ENCODE measurements at places on chromosomes 1 and 21. TPM values are rescaled to one million over a fixed set of nuclear protein-coding genes. Genes with fewer than 3 reads are reported as not detected.

HSD3B1 gene
- not detected for total RNA-seq

FAM151A gene
- not detected for total RNA-seq

USF1 gene
- 95.7 TPM for total RNA-seq

TPTE gene
- total RNA-seq, result not detected

FCRL1 gene
- total RNA-seq, result 4.9 TPM

PCSK9 gene
- total RNA-seq, result 0.38 TPM

PDC gene
- total RNA-seq, result not detected

GSTM3 gene
- 17.1 TPM for total RNA-seq

CITED4 gene
- total RNA-seq, result 37.0 TPM

CRNN gene
- total RNA-seq, result not detected

PTGS2 gene
- total RNA-seq, result not detected

LHX8 gene
- not detected for total RNA-seq

TMEM59 gene
- total RNA-seq, result 188 TPM

PDPN gene
- not detected for total RNA-seq

MSH4 gene
- total RNA-seq, result 0.41 TPM

SLC6A17 gene
- not detected for total RNA-seq

FCRL2 gene
- total RNA-seq, result 1.6 TPM

ADCY10 gene
- total RNA-seq, result 0.06 TPM

- DNase-seq, result no peak
These were observed 368.9 kb downstream of the SEC16B start for GRCh38 chr1:177600936-177601335.

DNA sequence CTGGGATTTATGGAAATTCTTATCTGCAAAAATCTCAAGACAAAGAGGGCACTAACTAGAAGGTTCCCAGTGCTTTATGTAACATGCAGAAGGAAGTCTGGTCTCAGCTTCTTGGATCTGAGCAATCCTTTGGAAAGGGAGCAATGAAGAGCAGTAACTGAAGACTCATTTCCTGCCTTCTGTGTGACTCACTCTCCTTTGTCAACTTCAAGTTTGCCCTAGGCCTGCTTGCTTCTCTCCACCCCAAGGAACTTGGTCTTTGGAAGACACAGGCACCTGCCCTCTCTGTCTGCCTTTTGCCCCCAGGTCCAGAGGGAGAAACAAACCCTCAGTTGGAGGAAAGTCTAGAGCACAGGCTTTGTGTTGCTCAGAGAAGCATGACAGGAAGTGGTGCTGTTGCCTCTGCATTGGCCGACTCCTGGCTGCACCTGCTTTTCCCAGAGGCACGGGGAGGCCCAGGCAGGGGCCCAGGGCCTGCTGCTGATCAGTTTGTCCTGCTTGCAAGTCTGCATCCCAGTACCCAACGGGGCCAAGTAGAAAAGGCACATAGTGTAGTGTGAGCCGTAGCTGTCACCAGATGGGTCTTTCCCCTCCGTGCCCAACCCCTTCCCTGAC, 137.2 kb downstream of the DHRS3 start:
- peak; percentile 23 for DNase-seq

DNA sequence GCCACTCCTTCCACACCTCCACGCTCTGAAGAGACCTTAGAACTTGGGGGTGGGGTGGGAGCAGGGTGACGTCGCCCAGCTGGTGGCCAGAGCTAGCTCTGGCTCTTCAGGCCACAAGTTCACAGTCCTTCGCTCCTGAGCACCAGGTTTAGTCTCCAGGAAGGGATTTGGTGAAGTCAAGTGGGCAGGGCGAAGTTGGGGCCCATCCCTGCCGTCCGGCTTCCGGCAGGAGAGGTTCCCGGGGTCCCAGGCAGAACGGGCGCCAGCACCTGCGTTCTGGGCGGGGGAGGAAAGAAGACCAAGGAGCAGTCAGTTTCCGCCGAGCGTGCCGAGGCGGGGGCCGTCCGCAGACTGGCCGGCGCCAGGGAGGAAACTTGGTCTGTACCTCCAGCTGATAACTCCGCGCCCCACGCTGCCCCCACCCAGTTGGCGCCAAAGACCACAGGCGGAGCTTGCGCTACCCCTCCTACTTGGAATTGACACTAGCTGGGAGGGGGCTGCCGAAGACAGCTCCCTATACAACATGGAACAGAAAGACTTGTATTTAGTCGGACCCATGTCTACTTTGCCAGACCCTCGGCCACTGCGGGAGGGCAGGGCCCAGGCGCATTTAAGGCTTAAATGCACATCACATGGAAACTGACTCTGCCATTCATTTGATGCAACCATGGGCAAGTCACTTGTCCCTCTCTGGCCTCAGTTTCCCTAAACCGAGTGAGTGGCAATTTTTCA, 995 bp downstream of the ID3 start:
- no peak for DNase-seq

DNA sequence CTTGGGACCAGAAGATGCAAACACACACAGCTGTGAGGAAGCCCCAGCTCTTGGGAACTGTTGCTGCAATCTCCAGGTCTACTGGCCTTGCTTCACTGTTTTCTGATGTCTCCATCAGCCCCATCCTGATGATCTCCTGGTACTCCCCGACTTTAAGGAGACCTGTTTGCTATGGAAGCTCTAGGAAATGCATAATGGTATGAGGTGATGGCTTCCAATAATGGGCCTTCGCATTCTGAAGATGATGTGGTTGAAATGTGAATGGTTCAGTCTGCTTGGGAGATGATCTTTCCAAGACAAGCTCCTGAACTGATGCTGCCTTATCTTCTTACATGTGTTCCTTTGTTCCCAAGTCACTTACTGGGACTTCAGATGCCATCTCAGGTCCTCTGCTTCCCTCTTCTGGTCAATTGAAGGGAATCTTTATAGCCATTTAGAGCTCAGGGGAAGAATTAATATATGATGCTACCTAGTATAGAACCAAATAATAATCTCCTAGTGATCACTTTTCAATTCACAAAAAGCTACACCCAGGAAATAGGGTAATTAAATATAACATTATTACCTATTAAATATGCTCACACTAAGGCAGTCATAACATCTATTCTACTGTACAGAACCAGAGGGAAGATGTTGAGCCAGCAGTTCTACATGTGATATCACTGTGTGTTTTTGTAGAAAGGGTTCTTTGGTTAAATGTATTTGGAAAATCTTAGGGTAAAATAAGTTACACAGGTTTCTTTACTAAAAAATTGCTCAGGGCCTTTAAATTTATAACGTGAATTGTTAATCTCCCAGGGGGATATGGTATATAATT, 73.9 kb upstream of the VTCN1 start:
- no peak for DNase-seq

DNA sequence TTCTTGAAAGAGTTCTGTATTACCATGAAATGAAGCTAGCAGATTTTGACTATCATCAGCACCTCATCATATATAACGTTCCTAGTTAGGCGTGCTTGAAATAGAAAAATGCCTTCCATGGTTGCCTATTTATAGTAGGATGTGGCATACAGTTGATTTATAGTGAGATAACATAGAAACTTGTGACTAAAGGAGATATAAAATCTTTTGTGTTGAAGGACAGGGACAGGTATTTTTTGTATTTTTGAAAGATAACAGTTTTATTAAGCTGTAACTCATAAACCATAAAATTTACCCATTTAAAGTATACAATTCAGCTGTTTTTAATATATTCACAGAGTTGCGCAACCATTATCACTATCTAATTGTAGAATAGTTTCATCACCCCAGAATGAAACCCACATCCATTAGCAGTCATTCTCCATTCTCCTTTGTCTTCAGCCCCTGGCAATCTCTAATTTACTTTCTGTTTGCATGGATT, 19.3 kb downstream of the SPEN start:
- DNase-seq, result no peak

DNA sequence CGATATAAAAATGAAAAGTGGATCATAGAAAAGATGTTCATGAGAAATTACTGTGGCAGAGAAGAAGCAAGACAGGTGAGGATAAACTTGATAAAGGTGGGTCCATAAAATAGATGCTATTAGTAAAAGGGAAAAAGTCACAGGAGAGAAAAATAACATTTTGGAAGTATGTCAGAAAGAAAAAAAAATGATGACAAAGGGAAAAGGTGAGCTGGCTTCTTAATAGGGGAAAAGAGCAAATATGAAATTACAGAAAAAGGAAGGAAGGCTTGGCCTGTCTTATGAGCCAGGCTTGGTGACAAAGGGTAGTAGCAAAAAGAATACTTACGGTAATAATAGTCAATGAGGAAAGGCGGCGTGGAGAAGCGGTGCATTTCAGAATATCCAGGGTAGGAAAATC, 386.1 kb downstream of the RWDD3 start:
- no peak for DNase-seq

DNA sequence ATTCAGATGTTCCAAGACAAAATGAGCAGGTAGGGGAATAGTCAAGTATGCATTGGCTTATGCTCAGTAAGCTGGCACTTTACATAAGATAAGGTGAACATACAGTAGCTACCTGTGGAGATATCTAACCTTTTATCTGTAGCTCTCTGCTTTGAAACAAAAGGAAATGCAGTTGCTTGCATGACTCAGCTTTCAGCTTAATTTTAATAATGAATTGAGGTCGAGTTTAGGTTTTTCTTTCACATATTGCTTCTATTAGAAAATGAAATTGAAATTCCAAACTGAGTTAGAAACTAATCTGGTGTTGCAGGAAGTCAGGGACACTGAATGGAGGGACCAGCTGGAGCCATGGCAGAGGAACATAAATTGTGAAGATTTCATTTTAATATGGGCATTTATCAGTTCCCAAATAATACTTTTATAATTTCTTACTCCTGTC, 8.3 kb downstream of the FRRS1 start:
- DNase-seq, result no peak

GRCh38 chr1:55571767-55572166, 356.6 kb upstream of the USP24 start:
- DNase-seq, result no peak

- no peak for DNase-seq
These were observed 42.5 kb upstream of the POFUT2 start for GRCh38 chr21:45330075-45330781.

- DNase-seq, result no peak
These were observed 82.3 kb downstream of the DENND1B start for GRCh38 chr1:197692965-197693364.

- DNase-seq, result no peak
These were observed 35.4 kb downstream of the PLPP3 start for GRCh38 chr1:56543783-56544612.

GRCh38 chr1:155206891-155207805, 549 bp downstream of the THBS3 start:
- peak; percentile 84 for DNase-seq

- no peak for DNase-seq
These were observed 22.2 kb downstream of the FNDC5 start for GRCh38 chr1:32848354-32849063.

- DNase-seq, result no peak
These were observed 29.3 kb downstream of the KIRREL1 start for GRCh38 chr1:158022554-158023312.

GRCh38 chr1:74245168-74245772, 10.1 kb downstream of the TNNI3K start:
- no peak for DNase-seq

DNA sequence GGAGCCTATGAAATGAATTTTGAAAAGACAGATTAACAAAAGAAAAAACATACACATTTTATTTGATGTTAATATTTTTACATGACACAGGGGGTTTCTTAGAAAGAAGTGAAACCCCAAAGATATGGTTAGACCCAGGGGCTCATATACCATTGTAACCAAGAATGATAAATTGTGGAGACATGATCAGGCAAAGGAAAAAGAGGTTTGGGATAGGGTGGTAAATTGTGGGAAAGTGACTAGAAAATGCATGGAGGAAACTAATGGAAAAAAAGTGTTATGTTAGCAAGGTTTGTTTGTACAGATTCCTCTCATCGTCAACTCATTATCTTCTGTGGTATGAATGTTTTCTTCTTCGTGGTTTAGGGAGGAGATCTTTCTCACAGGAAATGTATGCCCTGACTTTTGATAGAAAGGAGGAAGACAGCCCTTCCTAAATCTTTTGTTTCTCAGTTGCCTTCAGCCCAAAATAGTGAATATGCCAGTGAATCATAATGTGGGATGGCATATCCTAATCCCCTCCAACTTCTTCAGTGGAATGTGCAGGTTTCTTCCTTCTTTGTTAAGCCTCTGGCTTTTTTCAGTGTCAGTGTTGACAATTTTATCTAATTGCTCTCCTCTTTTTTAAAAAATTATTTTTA, 140.4 kb upstream of the UBE2U start:
- no peak for DNase-seq

DNA sequence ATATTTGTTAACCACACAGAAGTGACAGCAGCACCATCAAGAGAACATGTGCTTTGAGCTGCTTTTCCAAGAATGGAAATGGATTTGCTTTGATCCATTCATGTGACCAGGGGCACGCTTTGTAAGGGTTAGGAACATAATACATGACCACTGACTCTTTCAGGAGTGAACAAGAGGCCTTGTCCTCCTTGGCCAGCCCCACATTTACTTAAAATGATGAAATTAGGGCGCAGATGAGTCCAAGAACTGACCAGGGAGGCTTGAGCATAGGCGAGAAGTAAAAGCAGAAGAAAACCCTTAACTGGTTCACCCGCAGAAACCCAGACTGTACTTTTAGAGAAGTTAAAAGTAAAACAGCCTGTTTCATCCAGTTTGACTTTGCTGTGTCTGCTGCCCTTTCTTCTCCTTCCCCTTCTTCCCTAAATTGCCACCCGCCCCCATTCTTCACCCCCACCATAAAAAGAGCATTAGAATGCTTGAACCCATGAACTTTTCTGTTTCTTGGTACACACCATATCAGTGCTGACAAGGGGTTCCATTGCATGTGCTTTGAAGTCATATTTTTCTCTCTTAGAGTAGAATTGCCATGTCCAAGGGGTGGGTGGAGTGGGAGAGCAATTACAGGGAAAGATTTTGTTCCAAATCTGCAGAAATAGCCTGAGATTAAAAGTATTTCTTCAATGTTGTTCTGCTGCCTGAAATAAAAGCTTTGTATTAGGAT, 2.6 kb upstream of the GLUL start:
- DNase-seq, result no peak

DNA sequence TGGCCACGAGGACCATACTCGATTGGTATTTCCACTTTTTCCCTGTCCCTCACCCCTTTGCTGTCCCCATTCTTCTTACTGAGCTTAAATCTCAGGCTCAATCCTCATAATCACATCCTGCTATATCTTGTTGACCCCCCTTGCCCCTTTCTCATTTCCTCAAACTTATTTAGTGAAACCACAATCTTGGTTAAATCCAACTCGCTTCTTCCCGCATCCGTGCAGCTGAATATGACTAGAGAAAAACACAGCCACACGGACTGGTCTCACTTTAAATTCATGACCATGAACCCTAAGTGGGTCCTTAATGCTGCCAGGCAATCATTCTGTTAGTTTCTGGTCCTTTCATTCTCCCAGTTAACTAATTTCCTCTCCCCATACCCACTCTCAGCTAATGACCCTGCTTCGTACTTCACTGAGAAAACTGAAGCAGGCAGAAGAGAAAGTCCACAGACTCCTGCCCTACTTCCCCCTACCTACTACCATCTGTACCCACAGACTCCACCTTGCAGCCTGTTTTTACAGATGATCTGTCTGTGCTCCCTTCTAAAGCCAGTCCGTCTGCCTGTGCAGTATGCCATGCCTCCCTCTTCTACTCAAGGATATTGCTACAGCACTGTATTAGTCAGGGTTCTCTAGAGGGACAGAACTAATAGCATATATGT, 96.8 kb upstream of the LMO4 start:
- no peak for DNase-seq
